ENCODE measurements at places on chromosomes 2 and 18.

DNA sequence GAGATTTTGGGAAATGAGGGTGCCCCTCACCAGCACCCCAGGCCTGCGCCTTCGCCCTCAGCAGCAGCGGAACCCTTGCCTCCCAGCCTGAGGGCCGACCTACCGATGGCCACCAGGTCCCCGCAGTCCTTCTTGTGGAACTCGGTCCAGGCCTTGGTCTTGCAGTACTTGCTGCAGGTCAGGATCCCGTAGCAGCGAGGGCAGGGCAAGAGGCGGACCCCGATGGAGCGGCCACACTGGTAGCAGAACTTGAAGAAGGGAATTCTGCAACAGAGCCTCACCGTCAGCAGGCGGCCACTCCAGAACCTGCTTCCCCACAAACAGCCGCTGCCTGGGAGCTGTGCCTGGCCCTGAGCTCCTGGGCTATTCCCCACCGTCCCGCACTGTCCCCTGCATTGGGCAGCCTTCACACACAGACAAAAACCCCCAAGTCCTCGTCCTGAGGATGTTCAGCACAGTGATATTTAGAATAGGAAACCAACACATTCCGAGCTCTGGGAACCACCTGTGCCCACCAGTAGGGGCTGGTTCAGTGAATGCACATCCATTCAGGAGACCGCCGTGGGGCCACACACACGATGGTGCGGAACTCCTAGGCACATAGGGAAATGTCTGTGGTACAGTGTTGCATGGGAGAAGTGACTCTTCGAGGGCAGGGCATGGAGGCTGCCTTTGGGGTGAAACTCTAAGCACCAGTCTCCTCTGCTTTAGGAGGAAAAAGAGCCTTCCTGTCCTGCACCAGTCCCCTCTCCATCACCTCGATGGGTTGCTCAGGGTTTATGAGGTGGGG is 45.6 kb downstream of the GPC1 start:
- DNase-seq: no peak

- DNase-seq: no peak
Observed at GRCh38 chr2:121038891-121039616, 245.9 kb downstream of the TFCP2L1 start.

GRCh38 chr2:61950571-61951315 is 45.3 kb downstream of the COMMD1 start:
- DNase-seq: no peak

GRCh38 chr18:59222341-59222740 is 2.4 kb downstream of the GRP start:
- DNase-seq: no peak

- no peak for DNase-seq
Observed at GRCh38 chr2:19575641-19576040, 217.2 kb upstream of the OSR1 start.

- DNase-seq: no peak
Observed at GRCh38 chr2:42046819-42047487, 868 bp upstream of the PKDCC start.

- DNase-seq: no peak
Observed at GRCh38 chr18:30588673-30589164, 453.8 kb downstream of the DSC3 start.

GRCh38 chr2:54581326-54582039 is 125.4 kb downstream of the SPTBN1 start:
- DNase-seq: no peak
